ENCODE measurements at places on chromosomes 16 and 17. TPM values are rescaled to one million over a fixed set of nuclear protein-coding genes. Genes with fewer than 3 reads are reported as not detected.
A peak's percentile ranks its signal among the peaks of the same experiment; 100 is the strongest.

DNA sequence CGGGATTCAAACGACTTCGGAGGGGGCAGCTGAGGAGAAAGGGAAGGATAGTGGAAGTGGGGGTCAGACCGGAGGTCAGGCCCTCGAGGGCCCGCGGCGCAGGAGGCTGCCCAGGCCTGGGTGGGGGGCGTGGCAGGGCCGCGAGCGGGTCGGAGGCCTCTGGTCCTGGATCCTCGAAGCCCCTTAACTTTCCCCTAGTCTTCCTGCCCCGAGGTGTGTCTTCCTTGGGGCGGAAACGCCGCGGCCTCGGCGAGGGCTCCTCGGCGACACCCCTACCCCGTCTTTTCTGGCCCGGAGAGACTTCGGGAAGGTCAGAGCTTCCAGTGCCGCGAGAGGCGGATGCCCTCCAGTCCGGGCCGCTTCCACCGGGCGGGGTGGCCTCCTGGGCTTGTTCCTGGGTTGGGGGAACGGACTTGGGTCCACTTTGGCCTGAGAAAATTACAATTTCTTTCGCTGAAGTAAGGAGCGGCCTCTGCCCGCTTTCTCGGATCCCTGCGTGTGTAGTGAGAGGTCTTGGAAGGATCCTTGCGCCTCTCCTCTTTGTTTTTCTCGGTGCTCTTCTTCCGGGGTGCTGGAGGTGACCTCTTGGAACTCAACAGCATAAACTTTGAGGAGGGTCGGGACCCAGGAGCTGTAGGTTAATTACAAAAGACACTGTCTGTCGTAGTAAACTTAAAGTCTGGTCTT lies 491 bp downstream of the IST1 start:
- DNase-seq = no peak

DNA sequence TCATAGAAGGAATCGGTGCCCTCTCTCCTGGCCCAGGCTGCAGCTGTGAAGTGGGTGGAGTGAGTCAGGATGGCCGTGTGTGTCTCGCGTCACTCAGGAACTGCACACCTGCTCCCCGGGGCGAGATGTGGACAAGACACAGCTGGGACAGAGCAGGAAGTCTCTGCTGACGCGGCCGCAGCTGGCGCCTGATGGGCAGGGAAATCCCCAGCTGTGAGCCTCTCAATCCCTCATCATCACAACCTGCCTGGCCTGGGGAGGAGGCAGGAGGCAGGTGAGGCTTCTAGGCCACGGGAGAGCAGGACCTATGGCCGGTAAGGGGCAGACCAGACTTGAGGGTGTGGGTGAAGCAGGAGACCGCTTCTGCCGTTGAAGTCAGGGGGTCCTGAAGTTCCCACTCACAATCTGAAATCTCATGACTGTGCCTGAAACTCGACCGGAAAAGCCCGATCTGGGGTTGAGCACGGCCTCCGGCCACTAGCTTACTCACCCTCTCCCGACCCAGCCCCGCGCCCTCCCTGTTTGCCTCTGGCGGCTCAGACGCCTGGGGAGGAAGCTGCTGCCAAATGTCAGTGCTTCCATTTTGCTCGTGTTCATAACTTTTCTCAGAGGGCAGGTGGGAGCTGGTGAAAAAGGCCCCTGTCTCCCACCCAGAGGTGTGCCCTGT lies 1.1 kb upstream of the TRPV3 start:
- no peak for DNase-seq

DNA sequence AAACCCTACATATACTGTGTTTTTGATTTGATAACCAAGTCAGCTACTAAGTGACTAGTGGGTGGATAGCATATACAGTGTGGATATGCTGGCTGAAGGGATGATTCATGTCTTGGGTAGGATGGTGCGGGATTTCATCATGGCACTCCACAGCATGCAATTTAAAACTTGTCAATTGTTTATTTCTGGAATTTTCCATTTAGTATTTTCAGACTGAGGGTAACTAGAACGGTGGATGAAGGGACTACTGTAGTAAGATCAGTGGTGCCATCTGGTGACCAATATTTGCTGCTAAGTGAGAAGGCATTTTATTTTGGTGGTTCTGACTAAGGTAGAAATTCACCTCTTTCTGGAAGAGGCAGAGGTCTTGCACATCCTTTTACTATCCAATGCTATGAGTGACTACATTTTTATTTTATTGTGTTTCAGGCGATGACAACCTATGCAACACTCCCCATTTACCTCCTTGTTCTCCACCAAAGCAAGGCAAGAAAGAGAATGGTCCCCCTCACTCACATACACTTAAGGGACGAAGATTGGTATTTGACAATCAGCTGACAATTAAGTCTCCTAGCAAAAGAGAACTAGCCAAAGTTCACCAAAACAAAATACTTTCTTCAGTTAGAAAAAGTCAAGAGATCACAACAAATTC lies 3.1 kb downstream of the CDC6 start:
- no peak for DNase-seq

GRCh38 chr16:30488764-30489605 lies 16.4 kb downstream of the ITGAL start:
- DNase-seq = no peak

- DNase-seq = no peak
Observed at GRCh38 chr17:27226611-27227230, 67.2 kb upstream of the WSB1 start.

DNA sequence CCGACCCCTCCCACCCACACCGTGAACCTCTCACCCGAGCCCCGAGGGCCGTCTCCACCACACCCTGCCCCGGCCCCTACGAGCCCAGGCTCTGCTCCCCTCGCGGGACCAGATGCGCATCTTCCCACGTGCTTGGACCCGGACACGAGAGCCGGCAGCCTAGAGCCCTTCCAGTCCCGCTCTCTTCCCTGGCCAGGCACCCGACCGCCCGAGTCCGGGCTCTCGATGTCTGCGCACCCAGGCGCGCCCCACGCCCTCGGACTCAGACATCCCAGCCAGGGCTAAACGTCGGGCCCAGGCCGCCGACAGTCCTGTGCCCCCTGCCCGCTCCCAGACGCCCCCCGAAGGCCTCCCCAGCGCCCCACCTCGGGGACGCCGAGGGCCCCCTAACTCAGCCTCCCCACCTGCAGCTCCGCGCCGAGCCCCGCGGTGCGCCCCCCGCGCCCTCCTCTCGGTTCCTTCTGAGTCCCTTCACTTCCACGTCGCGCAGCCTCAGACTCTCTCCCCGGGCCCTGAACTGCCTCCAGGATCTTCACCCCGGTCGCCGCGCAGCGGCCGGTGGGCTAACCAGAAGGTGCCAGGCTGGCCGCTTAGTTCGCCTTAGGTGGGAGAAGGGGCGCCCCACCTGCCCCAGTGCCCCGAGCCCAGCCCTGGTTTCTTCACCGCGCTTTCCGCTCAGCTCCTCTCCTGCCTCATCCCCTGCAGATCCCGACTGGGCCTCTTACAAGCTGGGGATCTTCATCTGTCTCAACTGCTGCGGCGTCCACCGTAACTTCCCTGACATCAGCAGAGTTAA lies 688 bp downstream of the ADAP2 start:
- DNase-seq = peak; percentile 88

DNA sequence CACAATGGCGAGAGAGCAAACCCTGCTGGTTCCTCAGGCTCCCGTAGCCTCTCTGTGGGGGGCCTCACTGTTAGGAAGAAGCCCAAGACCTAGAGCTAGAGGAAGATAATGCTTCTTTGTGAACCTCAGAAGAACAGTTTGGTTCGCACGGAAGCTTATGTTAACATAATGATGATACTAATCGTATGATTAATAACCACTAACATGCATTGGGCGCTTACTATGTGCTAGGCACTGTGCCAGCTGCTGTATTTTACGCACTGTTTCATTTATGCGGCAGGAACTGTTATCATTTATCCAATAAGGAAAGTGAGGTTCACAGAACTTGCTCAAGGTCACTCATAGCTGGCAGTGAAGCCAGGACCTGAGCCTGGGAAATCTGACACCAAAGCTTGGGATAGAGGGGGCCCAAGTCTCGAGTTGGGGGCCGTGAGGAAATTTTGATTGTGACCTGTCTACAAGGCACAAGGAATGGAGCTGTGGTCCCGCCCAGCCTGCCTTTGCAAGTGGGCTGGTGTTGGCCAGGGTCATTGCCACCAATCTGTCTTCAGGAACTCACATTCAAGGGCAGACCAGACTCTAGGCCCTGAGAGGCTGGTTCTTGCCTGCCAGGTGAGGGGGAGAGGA lies 6.8 kb downstream of the PRCD start:
- peak; percentile 65 for DNase-seq

Gene GRB7
- 0.46 TPM for total RNA-seq

Gene B3GNT9
- 39.9 TPM for total RNA-seq

Gene FBF1
- total RNA-seq = 19.8 TPM

Gene ZNF319
- 12.0 TPM for total RNA-seq

Data from chondrocyte (in vitro differentiated cells).